ENCODE measurements at places on chromosomes 1 and 21. TPM values are rescaled to one million over a fixed set of nuclear protein-coding genes. Genes with fewer than 3 reads are reported as not detected.

ST6GALNAC5 gene
- not detected for total RNA-seq

- no peak for DNase-seq
Measured at GRCh38 chr1:200409203-200409760, 554 bp downstream of the ZNF281 start.

B3GALT2 gene
- not detected for total RNA-seq

DNA sequence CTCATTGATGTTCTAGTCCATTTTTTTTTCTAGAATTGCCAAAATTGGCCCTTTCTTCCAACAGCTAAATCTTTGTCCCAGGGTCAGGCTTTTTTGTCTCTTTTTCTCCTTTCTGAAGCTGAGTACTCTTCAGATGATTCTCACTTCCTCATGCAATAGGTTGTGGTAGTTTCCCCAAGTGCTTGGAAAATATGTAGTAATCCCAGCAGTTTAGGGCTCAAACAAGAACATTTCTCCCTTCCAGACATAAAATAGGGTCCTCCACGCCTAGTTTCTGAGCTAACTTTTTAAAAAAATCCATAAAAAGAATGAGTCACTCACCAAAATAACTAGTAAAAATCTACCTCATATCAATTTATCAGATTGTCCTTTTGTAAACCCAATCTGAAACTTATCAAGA, 10.0 kb upstream of the MCOLN3 start:
- no peak for DNase-seq

GRCh38 chr1:76140227-76140626, 65.7 kb downstream of the ST6GALNAC3 start:
- DNase-seq = no peak

FCRL6 gene
- total RNA-seq = not detected

Data from activated naive CD4-positive, alpha-beta T cell treated with anti-CD3 and anti-CD28 coated beads, Interleukin-2, amount 50 U/mL, for 72 hours (primary cell).